Astrocyte of the hippocampus (primary cell): ENCODE measurements at places on chromosomes 2 and 18.

- DNase-seq, result no peak
These were observed 738.7 kb downstream of the SOCS6 start for GRCh38 chr18:71027531-71027930.

GRCh38 chr2:1645761-1646476 lies 98.4 kb downstream of the PXDN start:
- DNase-seq, result no peak

GRCh38 chr2:241271706-241272302 lies 43.7 kb downstream of the HDLBP start:
- peak; percentile 90 for DNase-seq

DNA sequence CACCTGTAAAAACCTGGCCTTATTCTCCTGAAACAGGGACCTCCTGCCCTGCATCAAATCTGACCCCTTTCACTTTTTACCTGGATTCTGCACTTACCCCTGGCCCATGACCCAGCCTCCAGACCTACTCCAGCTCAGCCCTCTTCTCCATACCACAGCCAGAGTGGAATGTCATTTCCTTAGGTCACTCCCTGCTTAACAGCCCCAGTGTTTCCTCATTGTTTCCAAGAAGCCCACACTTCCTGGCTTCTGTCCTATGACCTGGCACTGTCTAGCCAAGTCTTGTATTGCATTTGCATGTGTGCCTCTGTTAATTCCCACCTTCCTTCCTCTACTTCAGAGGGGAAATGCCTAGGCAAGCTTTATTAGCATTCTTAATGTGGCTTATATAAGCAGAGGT lies 51.4 kb upstream of the TRIB2 start:
- DNase-seq, result no peak
